ENCODE measurements at places on chromosomes 16 and 17.

DNA sequence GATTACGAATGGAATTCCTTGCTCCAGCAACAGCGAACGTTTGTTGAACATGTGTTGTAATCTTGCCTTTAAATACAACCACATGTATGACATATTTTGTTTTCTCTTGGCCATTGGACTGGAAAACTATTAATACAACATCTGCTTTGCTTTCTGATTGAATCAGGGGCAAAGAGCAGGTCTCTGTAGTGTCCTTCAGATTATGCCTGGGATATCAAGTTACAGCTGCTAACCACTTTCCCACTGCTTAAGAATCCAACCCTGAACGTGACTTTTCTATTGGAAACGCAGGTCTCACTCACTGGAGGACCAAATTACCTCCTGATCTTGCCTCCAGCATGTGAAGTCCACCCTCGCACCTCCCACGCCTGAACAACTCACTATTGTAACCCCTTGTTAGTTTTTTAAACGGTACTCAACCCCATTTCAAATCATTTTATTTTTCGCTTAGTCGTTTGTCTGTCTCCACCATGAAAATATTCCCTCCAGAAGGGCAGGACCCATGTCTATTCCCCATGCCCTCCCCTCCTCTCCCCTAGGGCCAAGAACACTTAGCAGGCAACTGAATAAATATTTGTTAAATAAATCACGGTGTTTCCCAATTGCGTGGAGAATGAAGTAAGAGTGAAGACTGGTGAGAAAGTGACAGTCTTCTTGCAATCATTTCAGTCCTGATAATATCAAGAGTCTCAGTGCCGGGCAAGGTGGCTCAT is 57.4 kb upstream of the MRTFB start:
- no peaks in the 10 kb centered on the region for H3K27me3 ChIP-seq
- H3K36me3 ChIP-seq = no peaks in the 10 kb centered on the region
- no peak overlapping the region for H3K4me3 ChIP-seq
- DNase-seq = peak; percentile 37

- no peak overlapping the region for H3K27ac ChIP-seq
- no peaks in the 10 kb centered on the region for H3K4me1 ChIP-seq
- no peaks in the 10 kb centered on the region for H3K27me3 ChIP-seq
- no peaks in the 10 kb centered on the region for H3K36me3 ChIP-seq
- H3K4me3 ChIP-seq = no peak overlapping the region
Measured at GRCh38 chr17:66930933-66931332, 33.6 kb upstream of the CACNG4 start.

DNA sequence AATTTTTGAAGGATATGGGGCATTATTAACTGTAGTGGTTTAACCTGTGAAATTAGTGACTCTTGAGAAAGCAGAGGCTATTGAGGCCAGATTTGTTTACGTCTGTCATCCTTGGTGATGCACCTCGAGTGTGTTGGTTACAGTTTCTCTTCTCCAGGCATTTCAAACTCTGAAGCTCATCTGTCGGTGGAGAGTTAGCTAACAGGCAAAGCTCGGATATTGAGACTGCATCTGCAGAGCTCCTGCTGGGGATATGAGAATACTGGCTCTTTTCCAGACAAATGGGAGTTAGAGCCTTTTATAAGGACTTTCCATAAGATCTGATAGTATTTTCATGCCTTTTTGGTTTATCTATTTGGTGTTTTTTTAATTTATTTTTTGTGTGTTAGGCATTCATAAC is 6.7 kb downstream of the CLEC16A start:
- no peaks in the 10 kb centered on the region for H3K36me3 ChIP-seq
- DNase-seq = no peak
- H3K4me1 ChIP-seq = peaks cover 41% of the 10 kb centered on the region
- no peak overlapping the region for H3K4me3 ChIP-seq
- H3K27ac ChIP-seq = peak overlapping the region; percentile 26

DNA sequence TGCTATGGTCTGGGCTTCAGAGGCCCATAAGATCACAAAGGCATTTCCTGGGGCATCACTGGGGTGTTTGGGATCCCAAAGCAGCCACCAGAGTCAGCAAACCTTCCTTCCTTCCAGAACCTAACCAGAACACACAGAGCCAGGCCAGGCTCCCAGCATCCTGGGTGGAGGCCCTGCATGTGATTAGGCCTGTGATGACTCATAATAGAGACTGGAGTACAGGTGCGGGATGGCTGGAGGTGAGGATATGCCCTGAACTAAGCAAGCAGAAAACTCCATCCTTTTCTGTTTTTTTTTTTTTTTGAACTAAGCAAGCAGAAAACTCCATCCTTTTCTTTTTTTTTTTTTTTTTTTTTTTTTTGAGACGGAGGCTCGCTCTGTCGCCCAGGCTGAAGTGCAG is 17.7 kb upstream of the GFOD2 start:
- no peaks in the 10 kb centered on the region for H3K27me3 ChIP-seq
- DNase-seq = no peak
- H3K27ac ChIP-seq = no peak overlapping the region
- no peaks in the 10 kb centered on the region for H3K36me3 ChIP-seq
- no peak overlapping the region for H3K4me3 ChIP-seq

GRCh38 chr17:64282753-64283080 is 19.7 kb upstream of the TEX2 start:
- no peaks in the 10 kb centered on the region for H3K36me3 ChIP-seq
- no peak overlapping the region for H3K27ac ChIP-seq
- no peaks in the 10 kb centered on the region for H3K27me3 ChIP-seq
- no peak for DNase-seq
- no peak overlapping the region for H3K4me3 ChIP-seq

- no peaks in the 10 kb centered on the region for H3K4me1 ChIP-seq
- H3K36me3 ChIP-seq = no peaks in the 10 kb centered on the region
- H3K4me3 ChIP-seq = no peak overlapping the region
- H3K27ac ChIP-seq = no peak overlapping the region
- H3K27me3 ChIP-seq = no peaks in the 10 kb centered on the region
Measured at GRCh38 chr16:86888231-86889053, 310.1 kb downstream of the FOXL1 start.

DNA sequence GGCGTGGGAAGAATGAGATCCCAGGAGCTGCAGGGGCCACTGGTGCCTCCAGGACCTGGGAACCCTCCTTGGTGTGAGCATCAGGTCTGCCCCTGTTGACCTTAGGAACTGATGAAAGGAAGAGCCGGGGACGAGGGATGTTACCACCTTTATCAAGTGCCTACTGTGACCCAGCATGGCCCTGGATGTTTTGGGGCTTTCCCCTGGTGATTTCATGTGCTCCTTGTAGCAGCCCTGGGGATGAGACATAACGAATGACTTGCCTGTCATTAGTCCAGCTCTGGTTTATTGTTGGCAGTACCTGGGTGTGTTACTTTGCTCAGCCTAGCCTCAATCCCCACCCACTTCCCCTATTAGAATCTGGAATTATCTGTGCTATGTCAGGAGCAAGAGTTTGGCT is 39.9 kb downstream of the WSCD1 start:
- H3K27me3 ChIP-seq = no peaks in the 10 kb centered on the region
- H3K4me3 ChIP-seq = no peak overlapping the region
- no peak overlapping the region for H3K27ac ChIP-seq
- H3K4me1 ChIP-seq = no peaks in the 10 kb centered on the region
- no peaks in the 10 kb centered on the region for H3K36me3 ChIP-seq
- DNase-seq = no peak

GRCh38 chr16:89270666-89271345 is 53.3 kb downstream of the ZNF778 start:
- H3K27ac ChIP-seq = no peak overlapping the region
- H3K36me3 ChIP-seq = peaks cover 10% of the 10 kb centered on the region
- no peaks in the 10 kb centered on the region for H3K4me1 ChIP-seq
- DNase-seq = no peak
- no peak overlapping the region for H3K4me3 ChIP-seq

- H3K36me3 ChIP-seq = no peaks in the 10 kb centered on the region
- no peak for DNase-seq
- H3K4me1 ChIP-seq = no peaks in the 10 kb centered on the region
- H3K27ac ChIP-seq = no peak overlapping the region
- H3K4me3 ChIP-seq = no peak overlapping the region
Measured at GRCh38 chr17:44496815-44497214, 6.4 kb downstream of the GPATCH8 start.

GRCh38 chr17:2459917-2460271 is 51.8 kb downstream of the METTL16 start:
- H3K4me1 ChIP-seq = no peaks in the 10 kb centered on the region
- H3K36me3 ChIP-seq = peaks cover 22% of the 10 kb centered on the region
- no peak overlapping the region for H3K27ac ChIP-seq
- H3K27me3 ChIP-seq = no peaks in the 10 kb centered on the region
- no peak for DNase-seq

DNA sequence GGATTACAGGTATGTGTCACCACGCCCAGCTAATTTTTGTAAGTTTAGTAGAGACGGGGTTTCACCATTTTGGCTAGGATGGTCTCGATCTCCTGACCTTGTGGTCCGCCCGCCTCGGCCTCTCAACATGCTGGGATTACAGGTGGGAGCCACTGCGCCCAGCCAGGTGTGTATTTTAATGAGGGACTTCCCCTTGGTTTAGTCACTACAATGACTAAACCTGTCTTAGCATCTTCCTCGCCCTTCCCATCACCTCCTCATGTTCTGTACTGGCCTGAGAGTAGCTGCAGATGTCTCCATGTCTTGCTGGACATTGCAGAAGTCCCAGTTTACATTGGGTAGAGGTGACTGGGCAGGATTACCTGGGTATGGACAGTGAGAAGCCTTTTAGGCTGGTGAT is 9.6 kb downstream of the SLC7A6 start:
- H3K4me3 ChIP-seq = no peak overlapping the region
- no peak for DNase-seq
- H3K4me1 ChIP-seq = peaks cover 8% of the 10 kb centered on the region
- no peak overlapping the region for H3K27ac ChIP-seq

- DNase-seq = no peak
- peak overlapping the region; percentile 77 for H3K4me3 ChIP-seq
Measured at GRCh38 chr17:39981207-39981741, 667 bp downstream of the PSMD3 start.

DNA sequence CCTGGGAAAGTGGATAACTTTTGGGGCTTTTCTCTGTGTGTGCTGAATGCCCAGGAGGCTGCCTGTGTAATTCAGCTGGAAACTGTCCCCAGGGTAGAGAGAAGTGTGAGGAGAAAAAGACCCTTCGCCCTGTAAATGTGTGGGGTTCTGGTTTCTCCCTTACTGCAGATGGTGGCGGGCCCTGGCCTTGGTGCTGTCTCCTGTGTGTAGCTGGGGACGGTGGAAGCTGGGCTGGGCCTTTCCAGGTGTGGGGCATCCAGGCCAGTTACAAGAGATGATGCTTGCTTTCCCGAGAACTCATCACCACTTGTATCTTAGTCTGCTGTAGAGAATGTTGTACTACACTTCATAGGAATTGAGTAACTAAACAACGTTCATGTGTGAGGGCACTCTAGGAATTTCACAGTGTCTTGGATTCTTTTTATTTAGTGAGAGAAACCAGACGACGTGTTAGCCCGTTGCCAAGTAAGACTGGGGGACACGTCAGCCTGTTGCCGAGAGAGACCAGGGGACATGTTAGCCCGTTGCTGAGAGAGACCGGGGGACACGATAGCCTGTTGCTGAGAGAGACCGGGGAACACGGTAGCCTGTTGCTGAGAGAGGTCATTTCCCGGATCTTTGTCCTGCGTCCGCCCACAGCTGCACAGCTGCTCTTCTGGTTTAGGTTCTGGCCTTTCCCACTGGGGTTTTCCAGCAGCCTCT is 43.1 kb downstream of the TBCD start:
- no peak overlapping the region for H3K4me3 ChIP-seq
- H3K36me3 ChIP-seq = 0 out of 2 replicates have a peak, but pooled peaks cover 6% of the 10 kb centered on the region
- H3K27ac ChIP-seq = peak overlapping the region; percentile 14
- no peaks in the 10 kb centered on the region for H3K4me1 ChIP-seq

DNA sequence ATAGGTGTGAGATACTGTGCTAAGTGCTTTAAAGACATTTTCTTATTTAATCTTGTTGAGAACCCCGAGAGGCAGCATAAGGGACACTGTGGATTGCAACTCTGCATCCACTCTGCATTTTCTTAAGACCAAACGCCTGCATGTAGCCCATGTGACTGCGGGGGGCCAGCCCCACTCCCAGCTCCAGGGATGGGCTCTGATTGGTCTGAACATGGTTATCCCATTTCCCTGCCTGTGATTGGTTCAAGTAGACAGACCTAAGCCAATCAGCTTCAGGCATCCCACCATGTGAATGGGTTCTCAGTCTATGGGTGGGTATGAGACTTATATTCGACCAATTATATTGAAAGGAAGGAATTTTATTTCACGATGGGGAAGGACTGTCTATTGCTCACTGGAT is 33.2 kb upstream of the USP7 start:
- H3K4me3 ChIP-seq = no peak overlapping the region
- H3K27ac ChIP-seq = no peak overlapping the region
- DNase-seq = peak; percentile 54
- peaks cover 4% of the 10 kb centered on the region for H3K4me1 ChIP-seq

GRCh38 chr16:84717484-84717883 is 17.7 kb downstream of the USP10 start:
- no peak for DNase-seq
- H3K4me3 ChIP-seq = no peak overlapping the region
- peaks cover 3% of the 10 kb centered on the region for H3K36me3 ChIP-seq
- peaks cover 66% of the 10 kb centered on the region for H3K4me1 ChIP-seq
- H3K27ac ChIP-seq = no peak overlapping the region

DNA sequence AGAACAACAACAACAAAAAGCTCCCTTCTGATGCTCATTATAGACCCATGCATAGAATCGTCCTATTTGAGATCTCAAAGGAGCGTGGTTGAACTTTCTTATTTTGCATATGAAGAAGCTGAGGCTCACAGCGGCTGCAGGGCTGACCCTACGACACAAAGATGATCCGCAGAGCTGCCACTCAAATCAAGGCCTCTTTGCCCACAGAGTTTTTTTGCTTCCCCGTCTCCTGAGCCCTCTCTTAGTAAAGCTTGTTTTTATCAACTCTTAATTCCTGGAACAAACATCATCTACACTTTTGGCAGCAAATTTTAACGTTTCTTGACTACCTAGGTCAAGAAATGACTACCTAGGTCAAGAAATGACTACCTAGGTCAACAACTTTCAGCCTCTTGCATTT is 73.7 kb downstream of the C16orf95 start:
- H3K36me3 ChIP-seq = no peaks in the 10 kb centered on the region
- H3K4me1 ChIP-seq = peaks cover 13% of the 10 kb centered on the region
- H3K4me3 ChIP-seq = 0 out of 2 replicates have a peak overlapping the region, but pooled peaks have one; percentile 16
- peak; percentile 16 for DNase-seq
- peak overlapping the region; percentile 33 for H3K27ac ChIP-seq
- H3K27me3 ChIP-seq = no peaks in the 10 kb centered on the region

DNA sequence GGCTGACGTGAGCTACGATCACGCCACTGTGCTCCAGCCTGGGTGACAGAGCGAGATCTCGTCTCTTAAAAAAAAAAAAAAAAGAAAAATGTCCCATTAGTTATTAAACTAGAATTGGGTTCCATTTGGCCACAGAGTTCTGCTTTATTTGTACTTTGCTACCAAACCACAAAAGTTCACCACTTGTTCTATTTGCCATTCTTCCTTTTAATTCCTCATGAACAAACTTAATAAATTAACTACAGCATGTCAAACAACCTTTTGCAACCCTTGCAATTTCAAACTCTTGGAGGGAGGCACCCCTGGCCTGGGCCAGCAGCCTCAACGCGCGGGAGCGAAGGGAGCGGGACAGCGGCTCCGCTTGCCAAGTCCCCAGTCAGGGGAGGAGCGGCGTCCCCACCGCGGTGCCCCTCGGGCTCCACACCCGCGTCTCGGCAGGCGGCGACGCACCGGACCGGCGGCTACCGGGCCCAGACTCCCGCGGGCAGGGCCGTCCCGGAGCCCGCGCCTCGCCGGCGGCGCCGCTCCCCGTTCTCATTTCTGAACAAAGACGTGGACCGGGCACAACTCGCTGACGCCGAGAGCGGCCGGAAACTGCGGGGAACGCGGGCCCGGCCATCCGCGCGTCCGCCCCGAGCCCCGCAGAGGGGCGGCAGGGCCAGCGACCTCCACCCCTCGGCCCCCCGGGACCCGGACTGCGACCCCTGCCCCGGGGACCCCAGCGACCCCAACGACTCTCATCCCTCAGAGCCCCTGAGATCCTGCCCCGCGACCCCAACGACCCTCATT is 775 bp downstream of the CYTH1 start:
- H3K4me3 ChIP-seq = peak overlapping the region; percentile 82
- DNase-seq = peak; percentile 62
